ENCODE measurements at places on chromosomes 7 and 10.

- ATAC-seq: peak; percentile 71
Observed at GRCh38 chr7:48089046-48090003, at the start of gene UPP1. TSS of gene UPP1 (plus strand) at chr7:48089265. CDS start at chr7:48094784, 5,519 bp downstream.

DNA sequence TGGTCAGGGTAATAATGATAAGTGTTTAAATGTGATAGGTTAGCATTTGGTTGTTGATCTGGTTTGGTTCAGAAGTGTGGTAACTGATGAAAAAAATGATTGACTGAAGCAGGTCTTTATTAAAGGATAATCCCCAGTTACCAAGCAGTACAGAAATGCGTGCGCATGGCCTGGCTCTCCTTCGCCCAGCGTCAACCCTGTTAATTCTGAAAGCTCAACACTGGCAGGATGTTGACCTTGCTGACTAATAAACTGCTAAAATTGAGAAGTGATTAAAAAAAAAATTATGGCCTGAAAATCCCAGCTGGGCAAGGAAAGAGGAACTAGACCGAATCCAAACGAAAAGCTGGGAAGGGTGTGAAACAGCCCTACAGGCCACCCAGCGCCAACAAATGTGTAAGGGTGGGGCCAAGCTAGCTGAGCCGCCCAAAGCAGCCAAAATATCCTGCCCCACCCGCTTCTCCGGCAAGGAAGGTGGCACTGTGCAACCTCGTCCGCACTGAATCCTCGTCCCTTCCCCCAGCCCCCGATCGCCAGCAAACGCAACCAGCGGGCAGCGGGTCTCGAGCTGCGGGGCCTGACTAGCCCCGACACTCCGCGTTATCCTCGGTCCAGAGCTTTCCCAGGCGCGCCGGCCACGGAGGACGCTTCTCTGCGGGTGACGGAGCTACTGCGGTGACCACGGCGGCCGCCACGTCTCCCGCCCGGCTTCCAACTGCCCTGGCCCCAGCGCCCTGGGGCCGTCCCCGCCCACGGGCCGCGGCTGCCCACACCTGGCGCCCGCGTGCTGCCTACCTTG is 561 bp downstream of the SHTN1 start:
- ATAC-seq: peak; percentile 30

DNA sequence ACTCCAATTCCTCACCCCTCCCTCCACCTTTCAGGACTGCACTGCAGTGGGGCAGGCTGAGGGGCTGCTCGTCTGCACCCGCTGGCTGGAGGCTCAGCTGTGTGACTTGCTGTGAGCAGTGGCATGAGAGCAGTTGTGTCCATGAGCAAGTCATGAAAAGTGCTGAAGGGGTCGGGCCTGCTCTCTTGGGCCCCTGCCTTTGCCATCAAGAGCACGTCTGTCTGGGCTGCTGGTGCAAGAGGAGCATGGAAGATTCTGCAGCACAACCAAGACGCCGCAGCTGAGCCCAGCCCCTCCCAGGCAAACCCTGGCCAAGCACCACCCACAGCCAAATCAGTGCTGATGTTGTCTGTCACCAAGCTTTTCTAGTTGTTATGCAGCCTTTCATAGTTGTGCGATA is 284.3 kb downstream of the TCERG1L start:
- ATAC-seq: no peak

DNA sequence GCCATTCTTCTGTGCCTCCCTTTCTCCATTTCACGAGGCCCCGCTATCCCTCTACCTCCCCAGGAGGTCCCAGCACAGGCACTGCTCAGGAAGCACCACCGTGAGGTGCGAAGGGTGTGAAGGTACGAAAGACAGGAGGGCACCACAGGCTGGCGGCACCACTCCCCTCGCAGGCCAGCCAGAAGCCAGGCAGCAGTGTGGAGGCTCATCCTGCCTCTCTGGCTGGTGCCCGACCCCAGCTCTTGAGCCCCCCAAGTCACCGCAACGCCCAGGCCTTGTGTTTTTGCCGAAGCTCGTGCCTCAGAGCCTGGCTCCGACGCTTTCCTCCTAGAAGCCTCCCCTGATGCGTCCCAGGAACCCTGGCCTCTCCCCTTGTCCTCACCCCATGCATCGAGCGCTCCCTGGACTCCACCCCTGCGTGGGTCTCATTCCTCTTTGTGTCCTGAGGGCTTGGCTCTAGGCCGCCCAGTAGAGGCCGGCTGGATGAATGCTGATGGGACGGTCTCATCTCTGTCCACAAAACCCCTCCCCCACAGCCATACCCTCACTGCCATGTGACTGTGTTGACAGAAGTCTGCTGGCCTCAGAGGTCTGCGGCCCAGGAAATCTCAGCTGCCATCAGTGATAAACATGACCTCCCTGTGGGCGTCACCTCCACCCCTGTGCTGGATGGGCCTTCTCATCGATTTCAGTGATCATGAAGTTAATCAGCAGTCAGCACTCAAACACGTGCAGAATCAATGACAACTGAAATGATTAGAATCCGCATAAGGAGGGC is 19.3 kb downstream of the BRI3 start:
- no peak for ATAC-seq

- no peak for ATAC-seq
Observed at GRCh38 chr10:80684259-80684658, 146.6 kb downstream of the SH2D4B start.

- ATAC-seq: peak; percentile 93
Observed at GRCh38 chr10:77837248-77837924, 89.2 kb downstream of the DLG5 start.

- ATAC-seq: no peak
Observed at GRCh38 chr7:42014625-42015618, 222.1 kb downstream of the GLI3 start.

GRCh38 chr7:130901209-130901783 is 167.3 kb upstream of the KLF14 start:
- no peak for ATAC-seq

DNA sequence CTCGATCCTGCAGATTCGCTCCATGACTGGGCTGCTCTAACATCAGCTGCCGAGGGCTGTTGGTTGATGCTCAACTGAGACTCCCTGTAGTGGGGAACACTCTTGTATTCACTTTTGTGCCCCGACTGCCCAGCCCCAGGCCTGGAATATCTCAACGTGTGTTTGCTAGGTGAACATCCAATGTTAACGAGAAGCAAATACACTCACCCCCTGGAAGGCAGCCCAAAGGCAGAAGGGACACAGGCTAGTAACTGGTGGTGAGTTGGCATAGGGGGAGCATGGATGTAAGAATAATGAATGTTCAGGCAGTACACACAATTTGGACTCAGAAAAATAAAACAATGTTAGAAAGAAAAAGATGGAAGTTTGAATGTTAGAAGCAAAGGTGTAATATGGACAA is 24.0 kb upstream of the RBM33 start:
- no peak for ATAC-seq

DNA sequence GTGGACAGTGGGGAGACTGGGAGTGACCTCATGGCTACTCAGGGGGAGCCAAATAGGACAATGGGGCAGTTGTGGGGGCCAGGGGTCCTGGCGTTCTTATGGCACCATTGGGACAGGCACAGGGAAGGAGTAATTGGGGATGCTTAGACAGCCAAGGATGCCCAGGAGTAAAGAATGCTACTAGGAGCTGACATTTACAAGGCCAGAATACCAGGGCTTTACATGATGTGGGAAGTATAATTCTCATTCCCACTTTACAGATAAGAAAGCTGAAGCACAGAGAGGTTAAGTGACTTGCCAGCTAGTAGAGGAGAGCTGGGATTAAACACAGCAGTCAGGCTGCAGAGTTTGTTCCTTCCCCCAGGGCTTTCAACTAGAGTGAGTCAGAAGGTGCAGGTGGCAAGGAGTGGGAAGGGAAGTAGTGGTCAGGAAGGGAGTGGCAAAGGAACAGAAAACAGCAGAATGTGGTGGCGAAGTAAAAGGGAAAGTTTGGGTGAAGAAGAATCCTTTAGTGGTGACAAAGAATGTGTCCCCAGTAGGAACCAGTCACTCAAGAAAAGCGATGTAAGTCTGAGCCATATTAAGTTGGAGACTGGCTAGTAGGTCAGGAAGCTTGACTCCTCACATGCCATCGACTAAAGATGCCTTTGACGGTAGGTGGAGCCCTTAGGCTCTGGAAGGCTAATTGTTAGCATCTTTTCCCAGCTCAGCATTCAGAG is 32.8 kb downstream of the CPVL start:
- ATAC-seq: no peak

- ATAC-seq: no peak
Observed at GRCh38 chr7:30145426-30145970, 10.7 kb downstream of the MTURN start.

GRCh38 chr7:116231949-116232348 is 21.6 kb downstream of the TES start:
- ATAC-seq: no peak

- no peak for ATAC-seq
Observed at GRCh38 chr7:151439855-151440798, at the start of gene CRYGN. TSS of gene CRYGN (minus strand) at chr7:151440141. CDS start at chr7:151439917, 224 bp downstream.

GRCh38 chr10:22308390-22308789 is 7.8 kb upstream of the COMMD3 start:
- peak; percentile 99 for ATAC-seq

GRCh38 chr10:90712529-90712928 is 145.3 kb downstream of the HTR7 start:
- ATAC-seq: no peak

DNA sequence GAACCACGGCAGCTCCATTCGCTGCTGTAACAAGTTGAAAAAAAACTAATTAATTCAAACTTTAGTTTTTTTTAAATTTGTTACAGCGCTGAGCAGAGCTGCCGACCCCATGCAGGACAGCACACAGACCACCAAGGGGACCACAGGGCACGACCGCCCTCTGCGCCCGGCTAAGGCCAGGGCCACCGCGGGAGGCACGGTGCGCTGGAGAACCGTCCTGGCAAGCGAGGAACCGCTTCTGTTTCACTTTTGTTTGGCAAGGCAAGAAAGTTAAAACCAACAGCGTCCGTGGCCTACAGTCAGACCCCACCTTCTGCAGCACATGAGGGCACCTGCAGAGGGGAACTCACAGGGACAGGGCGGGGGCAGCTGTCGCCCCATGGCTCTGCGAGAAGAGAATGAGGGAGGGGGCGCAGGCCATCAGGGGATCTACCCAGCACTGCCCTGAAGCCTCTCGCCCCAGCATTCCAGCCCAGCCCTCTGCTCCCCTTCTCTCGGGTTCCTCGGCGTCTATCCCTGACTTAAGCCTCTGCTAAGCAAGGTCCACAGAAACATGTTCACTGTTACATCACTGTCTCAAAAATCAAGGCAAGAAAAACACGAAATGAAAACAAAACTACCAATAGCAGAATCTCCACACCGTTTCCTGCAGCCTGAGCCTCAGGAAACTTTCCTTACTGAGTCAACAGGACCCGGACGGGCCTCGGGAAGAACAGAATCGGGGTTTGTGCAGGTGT is 204.4 kb downstream of the DIP2C start:
- ATAC-seq: peak; percentile 65
